ENCODE measurements at places on chromosomes 4 and X.

DNA sequence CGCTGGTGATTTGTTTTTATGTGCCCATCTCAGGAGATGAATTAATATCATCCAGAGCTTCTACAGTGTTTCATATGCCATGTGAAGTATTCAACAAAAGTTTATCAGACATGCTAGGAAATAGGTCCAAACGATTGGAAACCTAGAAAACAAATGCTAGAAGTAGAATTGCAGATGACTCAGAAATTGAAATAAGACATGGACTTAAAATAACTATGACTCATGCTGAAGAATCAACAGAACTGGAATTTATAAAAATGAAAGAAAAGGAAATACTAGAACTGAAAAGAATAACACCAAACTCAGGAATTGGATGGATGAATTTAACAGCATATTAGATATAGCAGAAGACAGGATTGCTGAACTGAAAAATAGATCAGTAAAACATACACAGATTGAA, 172.7 kb upstream of the GIMD1 start:
- peak; percentile 62 for DNase-seq

- no peak for DNase-seq
Measured at GRCh38 chr4:128635141-128635954, 174.2 kb upstream of the JADE1 start.

- DNase-seq: no peak
Measured at GRCh38 chrX:57817302-57817701, 93.0 kb downstream of the ZXDA start.

DNA sequence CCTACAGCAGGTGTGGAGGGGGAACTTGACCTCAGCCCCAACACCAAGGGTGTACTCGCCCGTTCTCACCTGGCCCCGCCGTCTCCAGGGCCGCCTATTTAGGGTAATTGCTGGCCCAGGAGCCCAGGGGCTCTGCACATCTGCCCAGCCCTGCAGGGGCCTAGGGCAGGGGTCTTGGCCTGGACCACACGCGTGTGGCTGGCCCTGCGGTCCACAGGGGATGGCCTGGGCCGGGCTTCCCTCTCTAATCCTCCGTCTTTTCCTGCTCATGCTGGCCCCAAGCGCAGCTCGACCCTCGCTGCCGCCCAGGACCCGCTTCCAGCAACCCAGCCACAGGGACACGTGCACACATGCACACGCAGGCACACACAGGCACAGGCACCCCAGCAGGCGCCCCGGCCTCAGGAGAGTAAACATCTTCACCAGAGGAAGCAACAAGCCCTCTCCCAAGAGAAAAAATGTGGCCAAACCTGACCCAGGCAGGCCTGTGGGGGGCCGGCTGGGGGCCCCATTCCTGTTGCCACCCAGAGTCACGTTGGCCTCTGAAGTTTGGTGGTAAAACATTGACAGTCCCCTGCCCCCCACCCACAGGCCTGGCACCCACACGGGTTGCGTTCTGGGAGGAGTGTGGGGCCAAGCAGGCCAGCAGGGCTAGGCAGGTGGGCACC, 24.6 kb upstream of the FGFR3 start:
- DNase-seq: no peak

- no peak for DNase-seq
Measured at GRCh38 chr4:187071946-187072600, 348.4 kb upstream of the FAT1 start.

DNA sequence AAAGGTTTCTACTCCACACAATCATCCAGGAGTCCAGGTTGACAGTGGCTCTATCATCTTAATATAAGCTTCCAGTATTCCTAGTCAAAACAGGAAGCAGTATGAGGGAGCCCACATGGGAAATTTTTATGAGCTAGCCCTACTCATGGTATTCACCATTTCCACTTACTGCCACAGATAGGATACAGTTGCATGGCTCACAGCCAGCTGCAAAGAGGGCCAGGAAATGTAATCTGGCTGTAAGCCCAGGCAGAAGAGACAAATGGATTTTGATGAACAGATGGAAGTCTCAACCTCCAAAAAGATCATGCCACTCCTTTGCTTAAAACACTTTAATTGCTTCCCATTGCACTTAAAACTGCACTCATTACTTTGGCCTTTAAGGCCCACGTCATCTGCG, 150.6 kb downstream of the ADAMTS3 start:
- DNase-seq: peak; percentile 89

DNA sequence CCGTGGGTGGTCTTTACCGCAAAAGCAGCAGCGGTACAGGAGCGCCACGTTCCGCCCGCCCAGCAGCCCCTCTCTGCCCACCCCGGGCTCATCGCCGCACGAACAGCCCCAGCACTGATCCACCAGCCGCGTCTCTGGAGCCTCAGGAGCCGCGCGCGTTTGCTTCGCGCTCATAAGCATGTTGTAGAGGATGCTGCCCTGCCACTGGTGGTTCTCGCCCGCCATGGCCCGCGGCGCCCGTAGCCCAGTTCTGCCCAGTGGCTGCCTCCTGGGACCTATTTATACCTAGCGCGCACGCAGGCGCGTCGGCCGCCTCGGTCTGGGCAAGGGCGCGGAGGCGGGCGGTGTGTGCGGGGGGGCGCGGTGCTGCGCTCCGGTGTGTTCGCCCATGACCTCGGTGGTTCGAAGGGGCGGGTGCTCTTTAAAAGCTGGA, at the start of gene NR0B1:
Gene NR0B1, minus strand, starts transcription at position 252 of the 433 bp plus-strand sequence. Its CDS starts 27 bp downstream, at position 225.
- DNase-seq: no peak
